Activated B cell treated with CpG ODN at 0.5 μM for 24 hours (primary cell): ENCODE measurements at places on chromosomes 4 and X.

DNA sequence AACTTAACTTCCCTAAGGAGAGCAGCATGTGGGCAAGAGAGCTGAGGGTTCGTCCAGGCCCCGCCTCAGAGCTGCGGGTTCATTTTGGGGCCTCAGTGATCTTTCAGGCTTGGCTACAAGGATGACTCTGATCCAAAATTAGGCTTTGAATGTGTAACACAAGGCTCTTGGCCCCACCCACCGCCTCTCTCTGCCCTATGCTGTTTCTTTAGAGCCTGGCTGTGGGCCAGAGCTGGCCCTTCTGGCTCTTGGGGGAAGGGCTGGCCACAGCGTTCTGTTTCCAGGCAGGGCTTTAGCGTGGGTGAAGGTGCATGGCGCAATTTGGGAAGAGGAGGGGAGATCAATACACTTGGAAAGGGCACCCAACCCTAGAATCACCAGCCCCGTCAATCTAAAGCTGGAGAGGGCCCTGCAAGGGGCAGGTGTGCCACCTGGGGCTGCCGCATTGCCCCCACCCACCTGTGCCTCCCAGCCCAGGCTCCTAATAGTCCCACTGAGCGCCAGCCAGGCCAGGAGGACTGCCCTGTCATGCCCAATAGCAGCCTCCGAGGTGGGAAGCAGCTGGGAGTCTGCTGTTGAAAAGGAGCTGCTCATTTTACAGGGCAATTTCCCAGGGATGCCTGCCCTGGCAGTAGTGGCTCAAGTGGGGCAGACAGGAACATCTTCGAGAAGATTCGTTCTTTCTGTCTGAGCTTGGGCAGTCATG, 84.5 kb upstream of the MAML3 start:
- DNase-seq = no peak
- H3K4me1 ChIP-seq = peaks cover 70% of the 10 kb centered on the region
- no peak overlapping the region for H3K27ac ChIP-seq
- H3K4me3 ChIP-seq = no peak overlapping the region

GRCh38 chr4:79466621-79467020, 58.6 kb upstream of the GK2 start:
- H3K4me3 ChIP-seq = no peak overlapping the region
- no peak for DNase-seq
- H3K27ac ChIP-seq = no peak overlapping the region
- no peaks in the 10 kb centered on the region for H3K36me3 ChIP-seq
- no peaks in the 10 kb centered on the region for H3K27me3 ChIP-seq

DNA sequence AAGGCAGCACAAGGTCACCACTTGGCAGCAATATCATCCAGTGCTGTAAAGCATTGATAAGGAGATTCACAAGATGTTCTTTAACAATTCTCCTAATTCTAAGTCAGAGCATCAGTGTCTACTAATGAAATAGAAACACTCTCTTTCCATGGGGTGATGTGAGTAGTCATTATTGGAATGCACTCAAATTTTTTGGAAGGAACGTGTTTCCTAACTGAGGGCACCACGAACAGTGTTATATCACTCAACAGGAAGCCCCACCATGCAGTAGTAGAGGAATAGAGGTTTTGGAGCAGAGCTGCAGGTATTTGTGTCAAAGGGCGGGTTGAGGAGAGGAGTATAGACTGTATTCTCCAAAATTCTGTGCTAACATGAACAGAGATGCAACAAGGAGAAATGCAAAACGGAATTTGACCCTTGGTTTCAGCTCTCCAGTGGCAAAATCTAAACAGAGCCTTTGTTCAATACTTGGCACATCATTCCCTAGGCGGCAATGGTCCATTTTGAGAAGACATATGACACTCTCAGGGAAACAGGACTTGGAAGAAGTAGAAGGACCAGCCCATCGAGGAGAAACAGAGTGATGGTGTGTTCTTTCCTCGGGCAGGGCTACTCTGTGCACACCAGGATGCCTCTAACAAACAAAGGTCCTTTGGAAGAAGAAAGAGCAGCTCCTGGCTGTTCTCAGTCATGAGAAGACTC, 98.9 kb downstream of the CPEB2 start:
- H3K27ac ChIP-seq = no peak overlapping the region
- peaks cover 6% of the 10 kb centered on the region for H3K27me3 ChIP-seq
- no peak for DNase-seq
- H3K4me1 ChIP-seq = no peaks in the 10 kb centered on the region

DNA sequence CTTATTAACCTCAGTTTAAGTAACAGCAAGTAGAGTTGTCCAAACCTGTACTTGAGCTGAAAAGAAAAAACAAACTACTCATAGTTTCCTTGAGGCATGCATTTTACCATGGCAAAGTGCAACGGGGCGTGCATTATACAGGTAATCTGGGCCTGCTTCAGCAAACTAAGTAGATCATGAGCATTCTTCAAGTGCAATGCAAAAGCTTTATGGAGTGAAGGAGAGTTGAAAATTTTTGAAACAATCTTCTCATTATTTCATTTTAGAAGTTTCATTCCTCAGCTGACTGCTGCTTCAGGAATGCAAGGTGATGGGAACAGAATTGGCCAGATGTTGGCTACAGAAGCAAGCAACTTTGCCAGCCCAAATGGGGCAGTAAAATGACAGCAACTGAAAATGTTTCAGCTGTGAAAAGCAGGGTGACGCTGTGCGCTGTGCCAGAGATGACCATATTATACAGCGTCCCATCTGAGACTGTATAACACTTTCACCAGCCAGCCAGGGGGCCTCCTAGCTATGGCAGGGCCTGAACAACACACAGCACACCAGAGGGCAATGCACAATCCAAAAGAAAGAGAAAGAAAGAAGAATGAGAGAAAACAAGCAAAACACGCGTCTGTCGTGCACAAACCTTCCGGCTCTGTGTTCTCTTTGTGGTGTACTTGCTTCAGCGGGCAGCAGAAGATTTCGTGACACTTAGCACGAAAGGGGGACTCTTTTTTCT, 145.5 kb upstream of the FGF13 start:
- H3K27ac ChIP-seq = no peak overlapping the region
- no peak overlapping the region for H3K4me3 ChIP-seq
- no peak for DNase-seq
- no peaks in the 10 kb centered on the region for H3K27me3 ChIP-seq
- H3K36me3 ChIP-seq = no peaks in the 10 kb centered on the region

GRCh38 chr4:1112174-1112820, 1.1 kb downstream of the RNF212 start:
- DNase-seq = no peak
- H3K27me3 ChIP-seq = peaks cover 29% of the 10 kb centered on the region
- no peak overlapping the region for H3K4me3 ChIP-seq
- no peaks in the 10 kb centered on the region for H3K4me1 ChIP-seq

DNA sequence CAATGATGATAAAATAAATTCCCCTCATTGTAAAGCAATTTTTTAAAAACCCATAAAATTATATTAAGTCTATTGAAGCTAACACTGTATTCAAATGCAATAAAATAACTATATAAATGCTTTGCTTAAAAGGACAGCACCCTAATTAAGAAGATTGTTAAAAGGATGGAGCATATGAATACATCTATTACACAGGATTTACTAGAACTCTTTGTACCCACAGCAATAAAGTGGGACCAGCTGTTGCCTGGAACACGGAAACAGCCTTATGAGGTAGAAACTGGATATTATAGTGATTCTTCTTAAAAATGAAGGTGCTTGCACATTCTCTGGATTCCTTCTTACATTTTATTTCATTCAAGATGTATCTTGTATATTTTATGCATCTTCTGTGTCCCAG, 298.7 kb upstream of the KLF3 start:
- H3K27ac ChIP-seq = no peak overlapping the region
- no peaks in the 10 kb centered on the region for H3K27me3 ChIP-seq
- no peaks in the 10 kb centered on the region for H3K4me1 ChIP-seq
- H3K36me3 ChIP-seq = no peaks in the 10 kb centered on the region
- DNase-seq = no peak

GRCh38 chr4:7805533-7806337, 133.9 kb downstream of the AFAP1 start:
- no peak for DNase-seq
- H3K36me3 ChIP-seq = no peaks in the 10 kb centered on the region
- no peaks in the 10 kb centered on the region for H3K4me1 ChIP-seq
- H3K4me3 ChIP-seq = no peak overlapping the region
- H3K27ac ChIP-seq = no peak overlapping the region

- no peaks in the 10 kb centered on the region for H3K4me1 ChIP-seq
- H3K27me3 ChIP-seq = peaks cover 12% of the 10 kb centered on the region
- no peak for DNase-seq
- H3K27ac ChIP-seq = no peak overlapping the region
- H3K36me3 ChIP-seq = no peaks in the 10 kb centered on the region
Observed at GRCh38 chr4:48939785-48940184, 33.2 kb upstream of the OCIAD2 start.

GRCh38 chr4:23959396-23960148, 69.7 kb upstream of the PPARGC1A start:
- H3K36me3 ChIP-seq = no peaks in the 10 kb centered on the region
- H3K4me3 ChIP-seq = no peak overlapping the region
- DNase-seq = no peak
- H3K4me1 ChIP-seq = no peaks in the 10 kb centered on the region
- no peak overlapping the region for H3K27ac ChIP-seq
- no peaks in the 10 kb centered on the region for H3K27me3 ChIP-seq

GRCh38 chrX:10633722-10634121, 13.3 kb upstream of the MID1 start:
- H3K27me3 ChIP-seq = peaks cover 9% of the 10 kb centered on the region
- H3K4me1 ChIP-seq = no peaks in the 10 kb centered on the region
- DNase-seq = no peak
- no peak overlapping the region for H3K27ac ChIP-seq
- H3K4me3 ChIP-seq = no peak overlapping the region
- H3K36me3 ChIP-seq = no peaks in the 10 kb centered on the region

- H3K4me1 ChIP-seq = peaks cover 2% of the 10 kb centered on the region
- no peak overlapping the region for H3K27ac ChIP-seq
- no peaks in the 10 kb centered on the region for H3K27me3 ChIP-seq
- H3K36me3 ChIP-seq = no peaks in the 10 kb centered on the region
Observed at GRCh38 chr4:152309418-152309817, 226.5 kb downstream of the FBXW7 start.

DNA sequence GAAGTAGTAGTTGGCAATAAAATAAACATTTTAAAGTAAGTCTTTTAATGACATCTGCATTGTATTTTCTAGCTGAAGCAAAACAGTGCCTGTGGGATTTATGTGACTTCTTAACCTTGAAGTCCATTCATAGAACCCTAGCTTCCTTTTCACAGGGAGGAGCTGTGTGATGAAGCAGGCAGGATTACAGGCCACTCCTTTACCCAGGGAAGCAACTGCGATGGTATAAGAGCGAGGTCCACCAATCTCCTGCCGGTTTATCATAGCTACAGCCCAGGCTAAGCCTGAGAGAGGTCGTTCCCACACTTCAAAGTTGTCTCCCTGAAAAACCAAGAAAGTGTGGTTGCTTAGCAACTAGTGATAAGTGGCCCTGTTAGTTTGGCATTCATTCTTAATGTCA, 7.0 kb downstream of the RPL36A start:
- no peak for DNase-seq
- peaks cover 56% of the 10 kb centered on the region for H3K36me3 ChIP-seq
- peaks cover 14% of the 10 kb centered on the region for H3K4me1 ChIP-seq

- no peaks in the 10 kb centered on the region for H3K36me3 ChIP-seq
- no peak for DNase-seq
Observed at GRCh38 chr4:20017070-20017776, 234.5 kb upstream of the SLIT2 start.

GRCh38 chrX:68919707-68920106, 90.9 kb downstream of the EFNB1 start:
- H3K36me3 ChIP-seq = no peaks in the 10 kb centered on the region
- H3K27ac ChIP-seq = no peak overlapping the region
- H3K4me1 ChIP-seq = no peaks in the 10 kb centered on the region
- no peak for DNase-seq
- H3K27me3 ChIP-seq = no peaks in the 10 kb centered on the region

DNA sequence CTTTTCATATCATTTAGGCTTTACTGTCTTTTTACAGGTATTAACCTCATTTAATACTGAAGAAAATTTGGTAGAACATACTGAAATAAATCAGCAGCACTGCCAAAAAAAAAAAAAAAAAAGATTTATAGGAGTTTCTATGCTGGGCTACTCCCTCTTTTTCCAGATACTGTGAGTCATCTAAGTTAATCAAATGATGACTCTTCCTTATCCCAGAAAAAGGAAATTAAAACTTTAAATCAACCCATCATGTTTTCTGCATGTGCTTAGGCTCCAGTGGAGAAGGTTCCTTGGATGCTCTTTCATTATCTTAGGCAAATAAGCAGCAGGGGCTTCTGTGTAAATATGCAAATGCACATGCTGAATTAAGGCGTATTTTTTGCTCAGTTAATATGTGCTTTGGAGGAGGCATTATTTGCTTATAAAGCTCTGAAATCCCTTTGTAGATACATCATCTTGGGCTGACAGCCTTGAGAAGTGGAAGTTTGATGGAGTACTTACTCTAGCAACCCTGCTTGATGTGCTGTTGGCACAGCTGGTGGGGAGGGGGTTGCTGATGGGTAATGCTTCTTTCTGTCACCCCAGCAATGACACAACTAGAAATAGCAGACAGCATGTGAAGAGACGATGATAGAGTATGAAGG, 136.1 kb downstream of the C4orf33 start:
- H3K4me1 ChIP-seq = no peaks in the 10 kb centered on the region
- no peaks in the 10 kb centered on the region for H3K36me3 ChIP-seq
- H3K27ac ChIP-seq = no peak overlapping the region

GRCh38 chr4:56575820-56576429, 70.3 kb downstream of the ARL9 start:
- H3K36me3 ChIP-seq = no peaks in the 10 kb centered on the region
- peaks cover 5% of the 10 kb centered on the region for H3K27me3 ChIP-seq
- H3K4me1 ChIP-seq = peaks cover 2% of the 10 kb centered on the region
- H3K27ac ChIP-seq = no peak overlapping the region

GRCh38 chrX:10902001-10902400, 209.1 kb upstream of the HCCS start:
- no peaks in the 10 kb centered on the region for H3K36me3 ChIP-seq
- H3K4me1 ChIP-seq = no peaks in the 10 kb centered on the region
- H3K27me3 ChIP-seq = no peaks in the 10 kb centered on the region
- H3K27ac ChIP-seq = no peak overlapping the region
- no peak for DNase-seq

DNA sequence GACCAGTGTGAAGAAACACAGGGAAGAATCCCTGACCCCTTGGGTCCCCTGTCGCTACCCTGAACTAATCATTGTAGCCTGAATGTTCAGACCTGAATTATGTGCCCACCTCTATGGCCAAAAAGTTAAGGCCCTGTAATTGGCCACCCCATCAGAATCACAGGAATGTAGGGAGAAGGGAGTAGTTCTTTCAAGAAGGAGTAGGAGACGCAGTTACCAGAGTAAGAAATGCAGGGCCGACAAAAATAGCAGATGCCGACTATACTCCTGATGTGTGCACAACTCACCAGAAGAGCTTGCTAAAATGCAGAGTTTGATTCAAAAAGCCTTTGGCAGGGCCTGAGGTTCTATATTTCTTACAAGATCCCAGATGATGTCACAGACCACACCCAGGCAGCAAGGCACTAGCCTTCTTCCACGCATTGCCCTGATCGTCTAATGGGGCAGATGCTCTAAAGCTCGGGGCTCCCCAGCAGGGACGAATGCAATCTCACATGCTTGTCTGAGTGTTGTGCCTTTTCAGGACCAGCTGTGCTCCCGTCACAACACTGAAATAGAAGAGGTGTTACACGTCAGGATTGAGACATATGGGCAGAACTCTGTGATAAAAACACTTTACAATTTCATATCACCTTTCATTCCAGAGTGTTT, 161.0 kb upstream of the FAM241A start:
- no peak for DNase-seq
- no peaks in the 10 kb centered on the region for H3K36me3 ChIP-seq
- no peak overlapping the region for H3K27ac ChIP-seq
- no peak overlapping the region for H3K4me3 ChIP-seq
- H3K4me1 ChIP-seq = no peaks in the 10 kb centered on the region
